ENCODE measurements at places on chromosomes 1 and 21. TPM values are rescaled to one million over a fixed set of nuclear protein-coding genes. Genes with fewer than 3 reads are reported as not detected.

DNA sequence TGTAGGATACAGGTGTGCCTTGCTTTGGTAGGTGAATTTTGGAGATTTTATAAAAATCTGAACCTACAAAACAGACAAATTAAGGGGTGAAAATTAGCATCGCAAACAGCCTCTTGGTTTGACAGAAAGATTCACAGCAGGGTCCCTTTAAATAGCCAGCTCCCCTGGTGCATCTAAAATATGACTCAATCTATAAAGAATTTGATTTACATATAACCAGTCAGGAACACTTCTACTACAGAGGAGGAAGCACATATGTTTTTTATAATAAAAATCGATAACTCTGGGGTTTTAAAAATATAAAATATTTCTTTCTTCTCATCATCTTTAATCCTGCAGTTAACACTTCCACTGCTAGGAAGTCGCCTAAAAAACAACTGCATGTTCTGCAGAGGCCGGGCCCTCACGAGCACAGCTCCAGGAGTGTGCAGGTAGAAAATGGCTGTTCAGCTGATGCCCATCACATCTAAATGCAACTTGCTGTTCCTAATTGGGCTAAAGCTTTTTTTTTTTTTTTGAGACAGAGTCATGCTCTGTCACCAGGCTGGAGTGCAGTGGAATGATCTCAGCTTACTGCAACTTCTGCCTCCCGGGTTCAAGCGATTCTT is 203.4 kb downstream of the HS2ST1 start:
- H3K4me3 ChIP-seq: no peak overlapping the region
- H3K27me3 ChIP-seq: no peaks in the 10 kb centered on the region
- H3K4me1 ChIP-seq: peaks cover 25% of the 10 kb centered on the region

- no peak overlapping the region for H3K4me3 ChIP-seq
- no peaks in the 10 kb centered on the region for H3K4me1 ChIP-seq
- no peak overlapping the region for H3K27ac ChIP-seq
- H3K36me3 ChIP-seq: no peaks in the 10 kb centered on the region
- H3K27me3 ChIP-seq: no peaks in the 10 kb centered on the region
- no peak for DNase-seq
Measured at GRCh38 chr1:229714964-229715603, 89.0 kb downstream of the URB2 start.

- no peak overlapping the region for H3K4me3 ChIP-seq
- H3K27ac ChIP-seq: no peak overlapping the region
- H3K27me3 ChIP-seq: no peaks in the 10 kb centered on the region
Measured at GRCh38 chr1:111671852-111672251, 52.3 kb downstream of the RAP1A start.

GRCh38 chr21:35520302-35520701 is 471.2 kb upstream of the RUNX1 start:
- DNase-seq: no peak
- no peak overlapping the region for H3K27ac ChIP-seq
- no peaks in the 10 kb centered on the region for H3K36me3 ChIP-seq
- H3K4me1 ChIP-seq: peaks cover 2% of the 10 kb centered on the region
- no peaks in the 10 kb centered on the region for H3K27me3 ChIP-seq

- H3K4me3 ChIP-seq: no peak overlapping the region
- no peaks in the 10 kb centered on the region for H3K4me1 ChIP-seq
- no peak for DNase-seq
Measured at GRCh38 chr1:222790520-222790919, 24.3 kb upstream of the DISP1 start.

GBP5 gene
- under 0.01 TPM for total RNA-seq

FNBP1L gene
- 11.6 TPM for total RNA-seq

All from fibroblast of lung (primary cell).